Stimulated activated CD8-positive, alpha-beta memory T cell treated with anti-CD3 and anti-CD28 coated beads, Interleukin-4, amount 100 ng/mL, for 4 hours (primary cell): ENCODE measurements at places on chromosomes 16 and 17.

- DNase-seq = no peak
Observed at GRCh38 chr17:56289321-56289720, 136.0 kb downstream of the ANKFN1 start.

DNA sequence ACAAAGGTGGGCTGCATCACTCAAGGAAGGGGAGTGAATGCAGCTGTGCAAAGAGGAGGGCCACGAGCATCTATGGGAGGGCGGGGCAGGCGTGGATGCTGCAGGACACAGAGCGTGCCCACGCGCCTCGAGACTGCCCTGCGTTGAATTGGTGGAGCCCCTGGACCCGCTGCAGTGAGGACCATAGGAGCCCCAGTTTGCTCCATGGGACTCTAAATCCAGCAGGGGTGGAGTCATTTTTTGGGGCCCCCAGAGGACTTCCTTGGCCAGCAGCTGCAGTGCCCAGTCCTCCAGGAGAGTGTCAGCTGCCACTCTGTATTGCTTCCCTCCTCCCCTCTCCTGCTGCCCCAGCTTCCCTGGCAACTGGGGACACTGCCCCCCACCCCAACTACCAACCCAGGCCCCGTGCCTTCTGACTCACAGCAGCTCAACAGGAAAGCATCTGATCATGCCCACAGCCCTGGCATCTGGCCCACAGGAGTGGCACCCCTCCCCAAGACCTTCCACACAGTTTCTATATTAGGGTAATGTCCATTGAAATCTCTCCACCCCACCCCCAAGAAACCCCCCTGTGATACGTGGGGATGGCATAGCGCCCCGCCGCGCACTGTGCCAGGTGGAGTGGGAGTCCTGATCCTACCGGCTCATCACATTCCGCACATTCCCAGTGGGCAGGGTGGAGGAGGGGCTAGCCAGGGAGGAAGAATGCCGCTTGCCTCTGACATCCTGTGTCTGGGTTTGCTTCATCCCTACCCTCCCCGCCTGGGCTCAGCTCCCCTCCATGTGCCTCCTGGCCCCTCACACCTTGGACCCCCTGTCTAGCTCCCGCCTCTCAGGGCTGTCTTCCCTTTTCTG lies 27.8 kb upstream of the ITGA3 start:
- no peak for DNase-seq

DNA sequence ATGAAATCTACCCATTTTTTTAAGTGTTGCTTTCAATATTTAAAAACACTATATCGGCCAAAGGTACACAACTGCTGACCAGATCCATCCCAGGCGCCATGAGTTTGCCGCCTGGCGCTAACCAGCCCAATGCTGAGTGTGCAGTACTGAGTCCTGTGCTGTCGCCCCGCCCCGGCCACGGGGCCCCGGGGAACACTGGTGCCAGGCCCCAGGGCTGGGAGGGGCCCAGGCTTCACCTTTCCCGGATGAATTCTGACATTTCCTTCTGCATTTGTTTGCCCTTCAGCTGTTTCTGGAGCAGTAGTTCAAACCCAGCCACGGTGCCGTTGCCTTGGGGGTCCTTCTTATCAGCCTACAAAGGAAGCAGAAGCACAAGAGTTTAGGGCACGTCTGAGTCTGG lies 37.8 kb upstream of the RCVRN start:
- DNase-seq = no peak

DNA sequence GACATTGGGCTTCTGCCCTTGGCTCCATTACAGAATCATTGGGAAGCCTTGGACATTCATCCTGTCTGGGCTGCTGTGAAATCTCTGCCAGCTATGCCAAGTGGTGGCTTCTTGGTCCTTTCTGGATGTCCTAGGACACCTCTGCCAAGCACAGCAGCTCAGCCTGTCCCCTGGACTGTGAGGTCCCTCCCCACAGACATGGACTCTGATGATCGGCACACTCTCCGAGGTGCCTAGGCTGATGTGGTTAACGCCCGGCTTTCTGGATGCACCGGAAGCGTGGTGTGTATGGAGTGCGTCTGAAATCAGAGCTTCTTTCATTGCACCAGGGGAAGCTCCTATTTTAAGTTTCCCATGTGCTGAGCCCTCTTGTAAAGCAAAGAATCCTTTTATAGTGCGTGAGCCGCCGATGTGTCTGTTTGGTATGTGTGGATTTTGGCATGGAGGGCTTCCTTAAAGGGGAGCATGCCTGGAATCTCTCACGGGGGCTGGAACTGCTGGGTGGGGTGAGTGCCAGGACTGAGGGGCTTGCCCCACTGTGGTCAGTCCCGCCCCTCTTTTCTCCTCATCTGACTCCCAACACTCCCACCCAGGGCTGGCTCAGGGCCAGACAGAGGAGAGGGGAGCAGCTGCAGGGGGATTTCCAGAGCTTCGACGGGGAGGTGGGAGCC lies 7.0 kb upstream of the ARHGAP23 start:
- no peak for DNase-seq

DNA sequence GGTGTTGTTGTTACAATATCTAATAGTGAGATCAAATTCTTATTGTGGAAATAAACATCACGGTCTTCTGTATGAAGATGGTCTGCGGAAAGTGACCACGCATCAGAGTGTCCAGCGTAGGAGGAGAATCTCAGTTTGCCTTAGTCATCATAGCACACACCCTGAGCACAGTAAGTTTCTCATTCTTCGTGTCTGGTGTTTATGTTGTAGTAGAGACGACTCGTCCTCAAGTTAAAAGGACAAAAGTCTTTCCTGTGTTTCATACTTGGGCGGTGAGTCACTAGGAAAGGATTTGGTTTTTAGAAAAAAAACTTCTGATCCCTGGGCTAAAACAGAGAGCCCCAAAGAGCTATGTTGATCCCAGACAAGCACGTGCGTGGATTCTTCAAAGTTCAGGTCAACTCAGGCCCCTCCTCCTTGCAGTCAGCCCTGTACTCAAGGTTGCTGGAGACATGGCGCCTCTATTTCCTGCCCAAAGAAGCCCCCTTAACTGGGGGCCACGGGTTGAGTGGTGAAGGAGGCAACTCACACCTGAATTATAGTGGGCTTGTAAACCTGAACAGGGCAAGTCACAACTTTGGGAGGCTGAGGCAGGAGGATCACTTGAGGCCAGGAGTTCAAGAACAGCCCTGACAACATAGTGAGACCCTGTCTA lies 170.4 kb downstream of the ZFHX3 start:
- no peak for DNase-seq

DNA sequence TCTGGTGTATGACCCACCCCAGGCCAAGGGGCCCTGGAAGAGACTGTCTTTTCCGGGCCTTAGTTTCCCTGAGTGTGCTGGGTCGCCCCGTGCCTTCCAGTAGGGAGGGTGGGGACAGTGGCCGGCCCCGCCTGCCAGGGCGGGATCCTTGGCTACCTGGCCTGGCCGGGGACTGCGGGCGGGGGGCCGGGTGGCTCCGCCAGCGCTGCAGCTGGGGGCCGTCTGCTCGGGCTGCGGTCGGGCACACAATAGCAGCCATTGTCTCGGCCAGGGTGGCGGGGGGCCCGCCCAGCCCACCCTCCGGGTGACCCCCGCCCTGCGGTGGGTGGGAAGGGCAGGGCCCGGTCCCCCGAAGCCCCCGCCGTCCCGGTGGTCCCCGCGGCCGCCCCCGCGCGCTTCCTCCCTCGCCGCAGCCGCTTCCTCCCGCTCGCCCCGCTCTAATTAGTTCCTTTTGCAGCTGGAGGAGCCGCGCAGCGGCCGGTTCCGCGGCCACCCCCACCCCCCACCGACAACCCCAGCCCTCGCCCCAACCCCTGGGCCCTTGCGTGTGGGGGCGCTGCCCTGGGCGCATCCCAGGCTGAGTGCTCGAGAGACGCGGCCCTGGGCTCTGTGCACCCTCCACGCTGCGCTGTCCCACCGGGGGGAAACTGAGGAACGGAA lies 11.6 kb downstream of the GLIS2 start:
- no peak for DNase-seq

DNA sequence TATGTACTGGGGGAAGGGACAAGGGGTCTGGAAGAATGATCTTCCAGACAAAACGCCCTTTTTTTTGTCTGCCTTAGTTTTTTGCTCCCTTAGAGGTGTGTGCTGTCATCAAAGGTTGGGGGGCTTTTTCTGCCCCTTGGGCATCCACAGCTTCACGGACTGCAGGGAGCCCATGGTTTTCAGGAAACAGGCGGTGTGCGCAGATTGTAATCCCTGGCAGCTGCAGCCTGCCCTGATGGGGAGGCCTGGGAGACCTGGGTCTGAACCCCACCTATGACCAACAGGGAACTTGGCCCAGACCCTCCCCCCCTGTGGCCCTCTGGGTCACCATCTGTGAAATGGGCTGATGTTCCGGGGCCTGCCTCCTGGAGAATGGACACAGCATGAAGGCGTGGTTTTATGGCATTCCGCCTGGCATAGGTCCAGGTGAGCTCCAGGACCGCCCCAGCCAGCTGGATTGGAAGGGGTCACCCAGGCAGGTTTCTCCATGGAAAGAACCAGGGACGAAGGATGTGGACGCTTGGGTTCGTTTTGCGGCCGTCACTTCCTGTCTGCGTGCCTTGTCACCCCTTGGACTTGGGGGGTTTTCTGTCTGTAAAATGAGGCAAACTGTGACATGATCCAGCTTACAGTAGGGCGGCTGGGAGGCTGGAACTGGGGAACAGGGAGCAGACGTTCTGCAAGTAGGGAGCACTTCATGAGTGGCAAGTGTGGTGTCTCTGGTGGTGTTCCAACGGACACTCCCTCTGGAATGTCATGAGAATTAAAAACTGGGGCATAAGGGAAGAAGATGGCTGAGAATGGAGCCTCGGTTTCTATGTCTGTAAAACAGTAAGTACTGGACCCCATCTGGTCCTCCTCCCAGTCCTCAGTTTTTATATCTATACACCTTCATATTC lies 1.5 kb downstream of the CPNE2 start:
- no peak for DNase-seq

- DNase-seq = no peak
Observed at GRCh38 chr17:17840751-17841591, 4.2 kb upstream of the SREBF1 start.

- no peak for DNase-seq
Observed at GRCh38 chr17:79695293-79695790, 35.4 kb upstream of the ENPP7 start.

GRCh38 chr16:30870904-30871303 lies 23.0 kb downstream of the BCL7C start:
- DNase-seq = no peak

DNA sequence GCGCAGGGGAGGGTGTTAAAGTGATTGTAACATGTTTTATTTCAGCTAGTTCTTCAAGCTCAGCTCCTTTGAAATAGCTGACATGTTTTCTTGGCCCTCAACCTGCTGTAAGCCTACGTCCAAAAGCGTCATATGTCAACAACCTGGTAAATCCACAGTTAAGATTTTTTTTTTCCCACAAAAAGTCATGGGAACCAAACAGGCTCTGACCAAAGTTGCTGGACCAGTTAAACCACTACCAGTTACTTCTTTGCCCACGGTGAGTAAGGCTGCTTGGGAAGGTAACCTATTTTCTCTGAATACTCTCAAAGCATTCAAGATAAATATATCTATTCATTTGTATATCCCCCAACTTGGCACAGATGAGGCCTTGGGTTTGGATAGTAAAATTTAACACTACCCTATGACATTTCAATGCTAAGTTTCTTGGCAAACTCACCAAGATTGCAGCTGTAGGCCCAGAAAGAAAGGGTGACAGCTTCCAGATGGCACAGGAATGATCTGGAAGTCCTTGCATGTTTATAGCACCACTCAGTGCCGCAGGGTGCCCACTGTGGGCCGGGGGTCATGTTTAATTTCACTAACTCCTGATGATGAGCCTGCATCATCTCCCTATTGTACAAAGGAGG lies 166.2 kb downstream of the XYLT1 start:
- DNase-seq = no peak

DNA sequence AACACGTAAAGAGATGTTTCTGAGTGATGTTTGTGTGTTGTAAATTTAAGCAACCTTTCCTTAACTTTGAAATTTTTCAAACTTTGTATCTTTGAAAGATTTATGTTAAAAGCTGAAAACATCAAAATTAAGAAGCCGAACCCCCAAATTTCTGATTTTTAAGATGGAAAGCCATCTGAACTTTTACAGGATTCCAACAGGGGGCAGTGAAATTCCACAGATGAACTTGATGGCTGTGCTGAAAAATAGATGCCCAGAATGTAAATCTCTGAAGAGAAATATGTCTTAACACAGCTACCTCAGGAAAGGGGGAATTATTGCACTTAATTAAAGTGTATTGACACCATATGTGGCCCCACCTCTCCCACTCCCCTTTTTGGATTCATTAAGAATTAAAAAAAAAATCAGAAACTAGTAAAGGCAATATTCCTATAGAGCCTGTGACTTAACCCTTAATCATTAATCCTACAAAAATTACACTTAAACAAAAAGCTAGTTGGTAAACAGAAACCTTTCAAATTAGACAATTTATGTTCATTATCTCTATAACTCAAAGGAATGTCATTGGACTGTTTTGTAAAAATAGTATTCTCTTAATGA lies 597.9 kb downstream of the KCNJ2 start:
- no peak for DNase-seq

GRCh38 chr16:20763461-20764232 lies at the start of gene ACSM3:
ACSM3 (plus strand) TSS chr16:20764014; CDS start chr16:20770035, 6,021 bp downstream.
- DNase-seq = no peak

DNA sequence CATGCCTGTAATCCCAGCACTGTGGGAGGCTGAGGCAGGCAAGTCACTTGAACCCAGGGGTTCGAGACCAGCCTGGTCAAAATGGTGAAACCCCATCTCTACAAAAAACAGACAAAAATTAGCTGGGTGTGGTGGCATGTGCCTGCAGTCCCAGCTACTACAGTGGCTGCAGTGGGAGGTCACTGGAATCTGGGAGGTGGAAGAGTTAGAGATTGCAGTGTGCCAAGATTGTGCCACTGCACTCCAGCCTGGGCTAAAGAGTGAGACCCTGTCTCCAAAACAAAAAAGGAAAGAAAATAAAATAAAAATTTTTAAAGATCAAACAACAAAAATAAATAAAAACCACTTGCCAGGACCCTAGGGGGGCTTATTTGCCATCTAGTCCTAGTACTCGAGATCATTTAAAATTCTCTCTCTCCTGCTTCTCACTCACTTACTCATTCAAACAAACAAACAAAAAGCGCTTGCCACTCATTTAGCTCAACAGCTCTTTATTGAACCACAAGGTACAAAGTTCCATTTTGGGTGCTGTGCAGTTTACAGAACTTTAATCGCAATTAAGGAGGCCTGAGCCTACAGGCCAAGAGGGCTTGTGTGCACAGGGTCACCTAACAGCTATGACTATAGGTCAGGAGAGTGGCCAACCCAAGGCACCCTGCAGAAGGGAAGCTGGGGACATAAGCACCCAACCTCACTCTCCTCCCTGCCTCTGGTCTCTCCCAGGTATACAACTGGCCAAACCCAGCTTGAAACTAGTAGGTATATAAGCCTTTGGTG lies 4.4 kb downstream of the CHD9NB start:
- no peak for DNase-seq

GRCh38 chr16:19188406-19188805 lies 20.4 kb downstream of the SYT17 start:
- no peak for DNase-seq

GRCh38 chr16:88458039-88458772 lies 5.1 kb downstream of the ZFPM1 start:
- DNase-seq = no peak

- no peak for DNase-seq
Observed at GRCh38 chr16:88798073-88798472, 5.5 kb upstream of the CDT1 start.

GRCh38 chr16:87491522-87492290 lies 1.1 kb downstream of the ZCCHC14 start:
- no peak for DNase-seq

GRCh38 chr17:48589831-48590606 lies at the start of gene HOXB3:
HOXB3 (minus strand) TSS chr17:48590241; CDS start chr17:48552474, 37,767 bp downstream.
- no peak for DNase-seq
